ENCODE measurements at places on chromosomes 12 and 14.
A peak's percentile ranks its signal among the peaks of the same experiment; 100 is the strongest.

DNA sequence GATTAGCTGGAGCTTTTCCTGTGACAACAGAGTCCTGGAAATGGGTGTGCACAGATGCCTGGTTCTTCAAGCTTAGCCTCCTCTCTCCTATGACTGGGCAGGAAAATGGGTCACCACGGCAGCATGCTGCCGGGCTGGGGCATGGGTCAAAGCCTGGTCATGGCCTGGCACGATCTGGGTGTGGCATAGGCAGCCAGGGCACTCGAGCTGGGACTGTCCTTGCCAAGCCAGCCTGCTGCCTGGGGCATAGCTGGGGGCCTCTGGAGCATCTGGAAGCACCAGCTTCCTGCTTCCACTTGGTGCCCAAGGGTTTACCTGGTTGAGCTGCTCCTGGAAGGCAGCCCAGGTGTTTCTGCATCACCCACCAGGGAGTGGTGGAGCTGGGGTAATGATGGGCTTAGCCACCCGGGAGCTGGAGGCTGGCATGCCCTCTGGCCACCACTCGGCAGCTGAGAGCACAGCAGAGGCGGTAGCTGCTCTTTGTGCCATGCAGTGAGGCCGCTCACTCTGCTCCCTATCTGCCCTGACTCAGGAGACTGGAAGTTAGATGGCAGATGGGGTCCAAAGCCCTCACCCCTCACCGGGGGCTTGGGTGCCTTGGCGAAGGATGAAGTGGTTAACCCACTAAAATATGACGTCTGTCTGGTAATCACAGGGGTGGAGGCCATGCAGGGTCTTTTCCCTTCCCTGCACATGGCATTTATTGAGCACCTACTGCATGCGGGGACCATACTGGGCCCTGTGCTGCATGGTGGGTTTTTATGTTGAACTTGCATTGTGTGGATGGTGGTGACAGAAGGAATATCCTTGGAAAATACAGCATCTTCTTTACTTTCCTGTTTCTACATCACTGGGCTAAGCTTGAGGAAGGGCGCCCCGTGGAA, 1.7 kb downstream of the OTUB2 start:
- DNase-seq = no peak

DNA sequence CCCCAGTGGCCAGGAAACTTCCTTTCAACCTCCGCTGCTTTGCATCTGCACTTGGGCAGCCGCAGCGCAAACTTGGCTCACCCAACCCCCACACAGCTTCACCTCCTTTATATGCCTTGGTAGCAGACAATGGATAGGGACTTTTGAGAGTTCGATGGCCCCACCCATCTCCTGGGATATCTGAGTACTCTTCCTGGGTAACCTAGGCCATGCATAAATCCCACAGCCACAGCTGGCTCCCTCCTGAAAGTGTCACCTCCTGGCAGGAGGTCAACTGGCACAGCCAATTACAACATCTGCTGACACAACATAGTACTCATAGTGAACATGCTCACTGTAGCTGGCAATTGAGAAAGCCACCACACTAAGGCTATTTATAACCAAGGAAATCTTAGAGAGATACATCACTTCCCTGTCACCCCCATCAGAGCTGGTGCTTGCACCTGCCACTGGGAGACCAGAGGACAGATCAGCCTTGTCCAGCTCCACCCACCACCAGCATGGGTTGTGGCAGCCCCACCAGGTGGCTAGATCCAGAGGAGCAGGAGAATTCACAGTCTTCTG, 410.0 kb downstream of the SYT1 start:
- DNase-seq = no peak

DNA sequence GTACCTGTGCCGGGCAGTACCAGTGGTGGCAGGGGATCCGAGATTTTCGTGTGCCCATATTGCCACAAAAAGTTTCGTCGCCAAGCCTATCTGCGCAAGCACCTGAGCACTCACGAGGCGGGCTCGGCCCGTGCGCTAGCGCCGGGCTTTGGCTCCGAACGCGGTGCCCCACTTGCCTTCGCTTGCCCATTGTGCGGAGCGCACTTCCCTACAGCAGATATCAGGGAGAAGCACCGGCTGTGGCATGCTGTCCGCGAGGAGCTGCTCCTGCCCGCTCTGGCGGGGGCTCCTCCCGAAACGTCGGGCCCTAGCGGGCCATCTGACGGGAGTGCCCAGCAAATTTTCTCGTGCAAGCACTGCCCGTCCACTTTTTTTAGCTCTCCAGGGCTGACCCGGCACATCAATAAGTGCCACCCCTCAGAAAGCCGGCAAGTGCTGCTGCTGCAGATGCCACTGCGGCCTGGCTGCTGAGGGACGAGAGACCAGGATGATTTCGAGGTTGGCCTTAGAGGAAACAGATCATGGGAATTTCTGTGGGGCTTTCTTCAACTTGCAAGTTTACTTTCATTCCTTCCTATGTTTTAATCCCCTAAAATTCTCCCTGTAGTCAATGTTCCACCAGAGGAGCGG, 1.6 kb downstream of the INSM2 start:
- no peak for DNase-seq

DNA sequence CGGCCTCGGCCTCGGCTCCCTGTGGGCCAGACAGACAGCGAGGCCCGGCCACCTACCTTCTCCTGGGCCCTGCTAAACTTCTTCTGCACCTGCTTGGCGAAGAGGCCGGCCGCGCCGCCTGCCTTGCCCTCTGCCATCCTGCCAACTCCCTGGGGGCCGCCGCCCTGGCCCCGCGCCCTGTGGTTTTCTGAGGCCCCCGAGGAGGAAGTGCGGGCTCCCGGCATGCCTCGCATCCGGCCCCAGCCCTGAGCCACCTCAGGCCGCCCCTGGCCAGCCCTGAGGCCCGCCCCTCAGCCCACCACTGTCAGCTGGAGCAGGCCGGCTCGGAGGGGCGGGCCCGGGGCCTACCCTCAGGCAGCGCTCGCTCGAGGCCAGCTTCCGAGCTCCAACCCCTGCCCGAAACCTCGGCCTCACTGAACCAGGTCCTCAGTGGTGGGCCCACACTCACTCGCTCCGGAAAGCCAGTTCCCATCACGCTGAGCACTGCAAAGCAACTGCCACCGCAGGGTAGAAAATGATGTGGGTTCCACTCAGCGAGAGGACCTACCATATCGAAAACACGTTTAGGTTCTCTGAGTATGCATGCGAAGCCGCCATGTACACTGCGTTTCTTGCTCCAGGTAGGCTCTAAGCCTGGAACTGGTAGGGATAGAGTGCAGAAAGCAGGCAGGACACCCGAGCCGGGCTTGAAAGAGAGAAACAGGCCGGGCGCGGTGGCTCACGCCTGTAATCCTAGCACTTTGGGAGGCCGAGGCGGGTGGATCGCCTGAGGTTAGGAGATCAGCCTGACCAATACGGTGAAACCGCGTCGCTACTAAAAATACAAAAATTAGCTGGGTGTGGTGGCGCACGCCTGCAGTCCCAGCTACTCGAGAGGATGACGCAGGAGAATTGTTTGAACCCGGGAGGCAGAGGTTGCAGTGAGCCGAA, at the start of gene BIN2:
TSS of gene BIN2 (minus strand) at position 209 of the 930 bp plus-strand sequence. CDS start at position 137, 72 bp downstream.
- DNase-seq = no peak

DNA sequence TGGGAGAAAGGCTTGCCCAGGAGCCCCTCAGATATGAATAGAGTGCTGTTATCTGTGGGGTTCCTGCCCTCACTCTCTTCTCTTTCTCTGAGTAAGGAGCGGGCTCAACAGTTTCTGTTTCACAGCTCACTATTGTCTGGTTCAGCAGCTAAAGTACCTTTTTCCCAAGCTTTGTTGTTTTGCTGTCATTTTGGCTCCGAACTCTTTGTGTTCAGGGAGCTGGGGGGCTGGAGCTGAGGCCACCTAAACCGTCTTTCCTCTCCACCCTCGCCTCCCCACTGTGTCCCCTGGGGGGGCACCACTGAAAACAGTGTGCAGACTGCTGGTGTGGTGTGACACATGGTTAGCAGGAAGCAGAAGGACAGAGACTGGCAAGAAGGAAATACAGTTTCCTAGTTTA, 51.4 kb downstream of the FBXW8 start:
- DNase-seq = no peak

- no peak for DNase-seq
Observed at GRCh38 chr14:89625244-89625713, 208.2 kb upstream of the FOXN3 start.

- no peak for DNase-seq
Observed at GRCh38 chr14:22939684-22940083, 10.5 kb upstream of the PRMT5 start.

DNA sequence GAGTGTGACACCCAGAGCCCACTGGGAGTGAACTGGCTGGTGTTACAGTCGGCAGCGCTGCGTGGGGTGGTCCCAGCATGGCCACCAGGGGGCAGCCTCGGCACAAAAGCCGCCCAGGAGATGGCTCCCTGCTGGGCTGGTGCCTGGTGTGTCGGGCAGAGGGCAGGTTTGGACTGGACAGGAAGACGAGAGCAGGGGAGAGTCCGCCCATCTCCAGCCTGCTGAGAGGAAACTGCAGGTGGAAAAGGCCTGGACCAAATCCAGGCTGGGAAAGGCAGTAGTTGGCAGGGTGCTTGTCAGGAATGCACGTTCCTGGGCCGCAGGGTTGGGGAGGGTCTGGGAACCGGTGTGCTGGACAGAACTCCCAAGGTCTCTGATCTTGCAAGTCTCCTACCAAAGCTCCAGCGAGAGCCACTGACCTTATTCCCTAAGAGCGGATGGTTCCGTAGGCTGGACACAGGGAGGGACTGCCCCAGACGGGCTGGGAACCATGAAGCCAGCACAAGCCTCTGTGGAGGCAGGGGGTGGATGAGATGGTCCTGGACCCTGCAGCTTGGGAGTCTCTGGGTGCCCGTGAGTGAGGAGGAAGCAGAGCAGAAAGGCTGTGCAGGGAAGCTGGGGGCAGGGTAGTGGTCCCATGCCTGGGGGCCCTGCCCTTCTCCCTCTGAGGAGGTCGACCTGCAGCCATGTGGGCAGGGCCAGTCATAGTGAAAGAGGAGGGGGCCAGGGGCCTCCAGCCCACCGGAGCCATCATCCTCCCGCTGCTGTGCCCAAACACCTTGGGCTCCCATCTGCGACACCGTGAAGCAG, 1.8 kb downstream of the AHNAK2 start:
- DNase-seq = peak; percentile 47

DNA sequence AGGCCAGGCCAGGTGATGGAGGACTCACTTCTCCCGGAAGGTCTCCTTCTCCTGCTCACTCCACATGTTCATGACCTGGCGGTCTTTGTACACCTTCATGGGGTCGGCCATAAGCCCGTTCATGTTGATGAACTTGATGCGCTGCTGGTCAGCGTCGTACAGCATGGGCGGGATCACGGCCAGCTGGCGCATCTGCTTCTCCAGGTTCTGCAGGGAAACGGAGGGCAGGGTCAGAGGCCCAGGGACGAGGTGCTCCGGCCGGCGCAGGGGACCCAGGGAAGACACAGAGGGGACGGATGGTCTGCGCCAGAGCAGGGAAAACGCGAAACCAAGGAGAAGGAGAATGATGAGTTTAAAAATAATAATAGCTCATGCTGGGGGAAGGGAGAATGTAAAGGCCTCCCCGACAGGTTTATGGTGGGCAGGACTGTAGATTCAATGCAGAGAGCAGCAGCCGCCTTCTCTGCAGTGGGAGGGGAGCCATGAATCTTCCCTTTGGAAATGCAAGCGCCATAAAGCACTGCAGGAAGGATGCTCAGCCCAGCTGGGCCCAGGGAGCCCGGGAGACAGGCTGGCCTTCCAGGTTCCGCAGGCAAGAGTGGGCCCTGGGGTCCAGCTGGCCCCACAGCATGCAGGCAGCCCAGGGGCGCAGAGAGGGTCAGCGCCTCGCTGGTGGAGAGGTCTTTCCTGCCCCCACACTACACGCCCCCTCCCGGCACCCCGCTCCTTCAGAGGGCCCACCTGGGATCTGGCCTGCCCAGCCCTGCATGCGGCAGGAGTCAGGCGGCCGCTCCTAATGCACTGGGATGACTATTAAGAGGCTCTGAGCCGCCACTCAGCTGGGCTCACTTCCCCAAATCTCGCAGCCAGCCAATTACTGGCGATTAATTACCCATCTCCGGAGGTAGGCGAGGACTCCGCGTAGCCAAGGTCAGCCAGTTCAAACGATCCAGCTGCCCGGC, 132.0 kb downstream of the RFLNA start:
- no peak for DNase-seq

GRCh38 chr12:119115296-119115905, 63.3 kb upstream of the HSPB8 start:
- DNase-seq = peak; percentile 9

Measured in NCI-H1048 (cell line).